ENCODE measurements at places on chromosomes 7 and 10.

- DNase-seq, result no peak
These were observed 3.7 kb downstream of the NOD1 start for GRCh38 chr7:30474893-30475292.

DNA sequence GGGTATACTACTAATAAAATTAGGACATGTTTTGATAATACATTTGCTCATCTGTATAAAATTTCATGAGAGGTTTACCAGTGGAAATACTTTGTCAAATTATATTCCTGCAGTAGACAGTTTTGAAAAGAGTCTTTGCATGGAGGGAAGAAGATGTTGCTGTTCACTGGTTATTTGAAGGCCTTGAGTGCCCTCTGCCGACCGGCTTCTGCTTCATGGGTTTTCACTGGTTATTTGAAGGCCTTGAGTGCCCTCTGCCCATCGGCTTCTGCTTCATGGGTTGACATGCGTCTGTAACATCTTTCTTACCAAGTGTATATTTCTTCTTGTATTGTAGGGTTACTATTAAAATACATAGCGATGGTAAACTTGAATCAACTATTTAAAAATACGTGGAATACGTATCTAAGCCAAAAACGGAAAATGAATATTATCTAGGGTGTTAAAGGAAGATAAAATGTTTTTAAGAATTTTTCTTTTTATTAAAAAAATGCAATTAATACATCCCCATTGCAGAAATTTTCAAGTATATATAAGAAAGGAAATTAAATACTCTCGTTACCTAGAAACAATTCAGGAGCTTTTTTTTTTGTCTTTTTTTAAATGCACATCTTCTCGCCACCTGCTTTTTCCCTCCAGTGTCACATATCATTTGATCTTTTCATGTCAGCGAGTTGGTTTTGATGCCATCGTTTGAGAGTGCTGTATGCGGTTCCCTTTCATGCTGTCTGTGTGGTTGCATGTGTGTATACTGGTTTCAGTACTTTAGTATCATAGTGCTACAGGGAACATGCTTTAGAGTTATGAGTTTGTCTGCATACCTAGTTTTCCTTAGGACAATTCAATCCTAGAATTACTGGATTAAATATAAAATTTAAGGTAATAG lies 73.4 kb downstream of the SHH start:
- peak; percentile 87 for DNase-seq

GRCh38 chr7:732556-732955 lies 5.5 kb upstream of the PRKAR1B start:
- no peak for DNase-seq

DNA sequence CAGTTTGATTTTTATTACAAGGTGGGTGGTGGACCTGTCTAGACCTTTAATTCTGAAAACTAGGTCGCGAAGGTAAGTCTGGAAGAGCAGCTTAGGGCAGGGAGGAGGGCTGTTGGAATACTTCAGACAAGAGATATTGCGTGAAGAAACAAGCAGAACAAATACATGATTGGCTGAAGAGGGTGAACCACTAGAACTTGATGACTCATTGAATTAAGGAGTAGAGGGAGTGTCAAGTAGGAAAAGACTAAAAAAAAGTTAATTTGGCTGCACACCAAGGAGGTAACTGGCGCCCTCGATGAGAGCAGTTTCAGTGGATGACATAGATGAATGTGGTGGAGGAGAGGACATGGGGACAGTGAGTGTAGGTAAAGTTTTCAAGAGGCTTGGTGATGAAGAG lies 41.3 kb downstream of the WNT2 start:
- no peak for DNase-seq

GRCh38 chr7:121038717-121039509 lies 50.4 kb downstream of the CPED1 start:
- no peak for DNase-seq

GRCh38 chr7:43302211-43302711 lies 189.8 kb downstream of the HECW1 start:
- no peak for DNase-seq

GRCh38 chr10:120732643-120733313 lies 118.4 kb upstream of the WDR11 start:
- no peak for DNase-seq
